ENCODE measurements at places on chromosomes 7 and 10.

DNA sequence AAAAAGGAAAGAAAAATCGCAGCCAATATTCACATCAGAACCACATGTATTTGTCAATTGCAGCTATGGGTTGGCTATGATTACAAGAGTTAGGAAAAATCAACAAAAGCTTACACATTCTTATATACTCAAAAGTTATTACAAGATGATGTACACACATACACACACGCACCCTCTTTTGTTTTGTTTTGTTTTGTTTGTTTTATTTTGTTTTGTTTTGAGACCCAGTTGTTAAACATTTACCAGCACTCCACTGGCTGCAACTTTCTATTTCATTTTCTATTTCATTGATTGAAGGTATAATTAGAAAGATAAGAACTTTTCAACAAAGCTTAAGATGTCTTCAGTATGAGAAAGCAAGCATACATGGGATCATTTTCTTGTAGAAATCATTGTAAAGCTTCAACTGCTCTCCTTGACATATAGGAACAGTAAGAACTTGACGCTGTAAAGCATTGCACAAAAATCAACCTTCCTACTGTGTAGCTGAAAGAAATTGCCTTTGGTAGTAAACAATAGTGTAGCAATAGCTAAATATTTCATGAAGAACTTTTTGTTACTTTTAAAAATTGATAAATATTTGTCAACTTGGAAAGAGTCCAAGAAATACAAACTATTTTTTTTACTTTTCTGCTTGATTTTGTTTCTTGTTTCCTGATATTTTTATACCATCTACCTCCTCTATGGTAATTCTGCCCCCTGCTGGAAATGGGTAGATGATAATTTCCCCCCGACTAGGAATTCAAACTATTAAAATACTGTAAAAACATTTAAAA is 205.9 kb downstream of the MBL2 start:
- no peak for DNase-seq

- DNase-seq: no peak
Observed at GRCh38 chr7:68200051-68200670, 1203.5 kb downstream of the TYW1 start.

DNA sequence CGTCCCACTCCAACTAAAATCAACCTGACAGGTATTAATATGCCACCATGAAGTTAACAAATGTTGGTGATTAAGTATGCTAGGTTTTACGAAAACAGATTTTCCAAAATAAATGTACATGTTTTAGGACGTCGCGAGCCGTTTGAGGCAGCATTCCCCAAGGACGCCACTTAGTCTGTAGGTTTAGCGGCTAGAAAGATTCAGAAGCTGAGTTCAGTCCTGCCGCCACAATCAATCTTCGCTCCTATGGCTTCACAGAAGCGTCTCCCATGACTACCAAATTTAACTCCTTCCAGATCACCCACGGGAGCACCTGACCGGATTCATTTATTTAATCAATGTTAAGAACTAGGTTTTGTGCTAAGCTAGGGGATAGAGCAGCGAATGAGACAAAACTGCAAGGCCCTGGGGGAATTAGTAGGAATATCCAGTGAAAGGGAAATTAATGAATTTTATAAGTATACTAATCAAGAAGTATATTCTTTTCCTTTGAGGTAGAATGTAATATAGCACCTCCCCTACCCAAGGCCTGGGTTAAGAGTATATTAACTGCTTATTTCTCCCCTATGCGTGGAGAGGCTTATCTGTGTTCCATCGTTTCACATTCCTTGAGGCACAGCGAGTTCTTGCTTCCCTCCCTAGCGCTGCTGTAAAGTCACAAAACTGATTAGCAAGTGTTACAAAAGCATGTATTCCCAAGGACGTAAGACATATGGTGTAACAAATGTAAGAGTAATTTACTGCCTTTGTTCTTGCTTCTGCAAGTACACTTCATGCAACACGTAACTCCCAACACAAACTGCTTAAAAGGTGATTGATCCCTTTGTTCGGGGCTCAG is 994 bp upstream of the CYP51A1 start:
- DNase-seq: no peak

DNA sequence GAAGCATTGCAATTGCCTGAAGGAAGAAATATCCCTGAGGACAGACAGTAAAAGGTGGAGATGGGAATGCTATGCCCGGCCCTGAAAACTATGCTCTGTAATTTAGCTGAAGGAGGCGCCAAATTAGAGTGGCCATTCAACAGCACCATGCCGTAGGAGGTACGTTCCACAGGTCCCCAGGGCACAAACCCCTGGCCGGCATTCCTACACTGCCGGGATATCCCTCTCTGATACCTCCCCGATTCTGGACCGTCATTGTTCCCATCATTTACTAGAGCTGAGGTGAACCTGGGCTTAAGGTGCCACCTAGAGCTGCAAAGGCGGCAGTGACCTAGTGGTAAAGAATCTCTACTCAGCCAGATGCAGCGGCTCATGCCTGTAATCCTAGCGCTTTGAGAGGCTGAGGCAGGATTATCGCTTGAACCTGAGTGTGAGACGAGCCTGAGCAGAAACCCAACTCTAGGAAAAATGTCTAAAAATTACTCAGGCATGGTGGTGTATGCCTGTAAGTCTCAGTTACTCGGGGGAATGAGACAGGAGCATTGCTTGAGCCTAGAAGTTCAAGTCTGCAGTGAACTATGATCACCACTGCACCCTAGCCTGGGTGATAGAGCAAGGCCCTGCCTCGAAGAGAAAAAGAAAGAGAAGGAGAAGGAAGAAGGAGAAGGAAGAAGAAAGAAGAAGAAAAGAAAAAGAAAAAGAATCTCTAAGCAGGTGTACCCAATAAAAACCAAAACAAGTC is 53.0 kb upstream of the TNKS2 start:
- DNase-seq: no peak

- peak; percentile 2 for DNase-seq
Observed at GRCh38 chr10:15824498-15824897, 35.8 kb downstream of the MINDY3 start.

All from CD4-positive, alpha-beta T cell treated with Interleukin-15 for 4 hours (primary cell).